ENCODE measurements at places on chromosomes 7 and 10.
A peak's percentile ranks its signal among the peaks of the same experiment; 100 is the strongest.

- DNase-seq, result no peak
These were observed 217.1 kb upstream of the ZMIZ1 start for GRCh38 chr10:78851647-78852046.

- no peak for DNase-seq
These were observed 408.4 kb downstream of the PARD3 start for GRCh38 chr10:34406463-34407323.

- DNase-seq, result no peak
These were observed 34.6 kb downstream of the FRA10AC1 start for GRCh38 chr10:93667795-93668194.

DNA sequence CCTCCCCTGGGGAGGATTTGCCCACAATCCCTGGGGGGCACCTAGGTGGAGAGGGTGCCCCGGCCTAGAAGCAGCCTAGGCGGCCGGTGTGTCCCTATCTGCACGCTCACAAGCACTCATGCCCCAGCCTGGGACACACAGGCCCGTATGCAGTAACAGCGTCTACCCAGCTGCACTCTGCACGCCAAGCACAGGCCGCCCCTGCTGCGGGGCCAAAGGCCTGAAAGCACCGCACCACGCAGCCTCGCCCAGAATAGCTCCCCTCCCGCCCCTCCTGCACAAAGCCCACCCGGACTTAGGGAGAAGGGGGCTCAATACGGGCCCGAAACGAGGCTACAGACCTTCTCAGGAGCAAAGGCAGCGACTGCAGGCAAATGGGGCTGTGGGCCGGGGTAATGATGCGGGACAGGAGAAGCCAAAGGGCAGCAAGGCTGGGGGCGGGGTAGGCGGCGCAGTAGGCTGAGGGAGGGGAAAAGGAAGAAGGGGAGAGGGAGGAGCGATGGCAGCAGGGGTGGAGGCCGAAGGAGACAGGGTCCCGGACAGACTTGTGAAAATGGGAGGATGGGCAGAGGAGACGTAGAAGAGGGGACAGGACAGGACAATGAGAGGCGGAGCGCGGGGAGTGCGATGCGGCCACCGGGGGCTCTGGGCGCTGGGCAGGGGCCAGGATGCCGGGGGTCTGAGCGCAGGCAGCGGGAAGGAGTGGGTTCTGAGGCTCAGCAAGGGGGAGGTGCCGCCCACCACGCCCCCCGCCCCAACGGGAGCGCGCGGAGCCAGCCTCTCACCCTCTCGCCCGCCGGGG is 544 bp downstream of the GPRIN2 start:
- no peak for DNase-seq

- DNase-seq, result no peak
These were observed 60.4 kb upstream of the ADO start for GRCh38 chr10:62744136-62744535.

- DNase-seq, result no peak
These were observed 35.5 kb downstream of the PPP1R3C start for GRCh38 chr10:91597197-91597881.

DNA sequence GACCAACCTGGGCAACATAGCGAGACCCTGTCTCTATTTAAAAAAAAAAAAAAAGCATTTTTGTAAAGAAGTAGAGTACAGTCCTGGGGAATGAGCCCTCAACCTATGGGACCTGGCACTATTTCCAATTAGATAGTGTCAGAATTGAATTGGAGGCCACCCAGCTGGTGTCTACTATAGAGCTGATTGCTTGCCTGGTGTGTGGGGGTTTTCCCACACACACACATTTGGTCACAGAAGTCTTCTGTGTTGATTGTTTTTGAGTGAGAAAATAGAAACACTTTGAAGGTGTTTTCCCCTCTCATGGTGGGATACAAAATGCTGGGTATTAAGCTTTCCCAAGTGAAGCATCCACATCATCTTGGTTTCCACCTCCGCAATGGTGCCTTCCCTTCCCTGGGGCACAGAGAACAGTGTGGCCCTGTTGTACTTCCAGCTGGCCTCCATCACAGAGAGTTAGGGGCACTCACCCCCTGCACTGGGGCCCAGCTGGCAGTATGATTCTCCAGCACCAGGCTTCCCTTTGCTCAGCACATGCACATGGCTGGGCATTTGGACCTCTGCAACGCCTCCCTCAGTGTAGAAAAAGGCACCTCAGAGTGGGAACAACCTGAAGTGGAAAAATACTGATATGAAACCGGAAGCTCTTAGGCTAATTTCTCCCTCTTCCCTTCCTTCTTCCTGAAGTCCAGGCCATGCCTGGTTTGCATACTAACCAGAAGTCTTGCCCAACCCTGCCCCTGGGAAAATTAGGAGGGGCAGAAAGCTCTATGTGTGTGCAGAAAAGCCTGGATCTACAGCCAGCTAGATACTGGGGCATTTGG is 10.7 kb upstream of the NFKB2 start:
- no peak for DNase-seq

DNA sequence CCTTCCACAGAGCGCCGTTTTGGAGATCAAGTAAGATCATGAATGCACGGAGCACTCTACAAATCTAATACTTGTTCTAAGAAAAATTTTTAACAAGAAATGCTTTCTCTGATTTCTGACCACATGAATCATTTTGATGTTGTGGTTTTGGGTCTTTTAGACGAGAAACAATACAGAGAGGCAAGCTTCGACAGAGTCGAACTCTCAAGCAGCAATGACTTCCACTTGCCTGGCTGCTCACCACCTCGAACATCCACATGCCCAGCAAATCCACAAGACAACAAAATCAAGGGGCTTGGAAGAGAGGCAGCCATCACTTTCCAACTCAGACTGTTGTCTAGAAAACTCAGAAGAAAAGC is 69.4 kb upstream of the GSDME start:
- DNase-seq, result no peak

GRCh38 chr7:2048531-2048930 is 184.2 kb downstream of the MAD1L1 start:
- no peak for DNase-seq

- no peak for DNase-seq
These were observed 37.1 kb downstream of the XPNPEP1 start for GRCh38 chr10:109886037-109886780.

GRCh38 chr7:79398138-79398749 is 55.2 kb downstream of the MAGI2 start:
- no peak for DNase-seq

DNA sequence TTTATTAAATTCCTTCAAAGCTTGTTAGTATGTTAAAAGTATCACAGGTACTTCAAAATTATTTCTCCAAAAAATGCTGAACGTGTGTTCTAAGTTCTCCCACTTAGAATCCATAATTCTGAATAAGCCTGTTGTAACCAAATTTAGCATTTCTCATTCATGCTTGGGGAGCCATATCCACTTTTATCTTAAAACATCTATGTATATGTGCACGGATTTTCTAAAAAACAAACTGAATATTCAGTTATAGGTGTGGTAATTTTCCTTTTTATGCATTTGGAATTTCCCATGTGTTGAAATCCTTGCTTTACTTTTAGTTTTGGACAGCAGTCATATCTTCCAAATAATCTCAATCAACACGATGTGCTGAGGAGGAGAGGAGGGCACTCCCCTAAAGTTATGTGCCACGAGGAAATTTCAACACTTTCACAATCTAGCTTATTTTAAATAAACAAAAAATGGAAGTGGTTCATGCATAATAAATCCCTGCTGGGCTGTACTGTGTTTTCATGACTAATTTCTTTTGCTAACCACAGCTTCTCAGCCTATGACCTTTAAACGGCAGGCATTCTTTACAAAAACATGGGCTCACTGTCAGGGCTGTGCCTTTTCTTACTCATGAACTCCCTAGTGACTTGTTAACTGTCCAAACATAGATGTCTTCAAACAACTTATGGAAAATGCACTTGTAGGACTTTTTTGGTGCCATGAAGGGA is 380.3 kb upstream of the SEMA3C start:
- no peak for DNase-seq

DNA sequence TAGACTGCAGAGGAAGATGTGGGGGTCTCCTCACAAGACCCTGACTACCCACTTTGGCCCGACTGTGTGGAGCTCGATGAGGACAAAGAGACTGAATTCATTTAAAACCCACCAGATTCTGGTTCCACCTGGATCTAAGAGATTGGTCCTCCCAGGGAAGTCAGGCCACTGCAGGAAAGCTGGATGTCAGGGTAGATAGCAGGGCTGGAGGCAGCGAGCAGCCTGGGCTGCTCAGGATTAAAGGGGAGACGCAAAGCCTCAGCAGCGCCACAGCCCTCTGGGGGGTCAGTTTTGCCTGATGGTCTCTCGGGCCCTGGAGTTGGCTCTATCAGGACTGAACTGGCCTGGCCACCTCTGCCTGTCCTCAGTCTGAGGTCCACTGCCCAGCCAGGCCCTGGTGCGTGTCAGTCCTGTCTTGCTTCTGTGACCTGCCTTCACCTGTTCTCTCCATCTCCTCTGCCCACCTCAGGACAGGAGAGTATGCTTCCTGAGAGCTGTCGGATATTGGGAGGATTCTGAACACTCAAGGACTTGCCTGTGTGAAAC is 12.2 kb upstream of the KLRG2 start:
- DNase-seq, result no peak

- DNase-seq, result no peak
These were observed 36.2 kb downstream of the WBP1L start for GRCh38 chr10:102779680-102780526.

- DNase-seq, result peak; percentile 28
These were observed 5.6 kb upstream of the MEST start for GRCh38 chr7:130486114-130486953.

DNA sequence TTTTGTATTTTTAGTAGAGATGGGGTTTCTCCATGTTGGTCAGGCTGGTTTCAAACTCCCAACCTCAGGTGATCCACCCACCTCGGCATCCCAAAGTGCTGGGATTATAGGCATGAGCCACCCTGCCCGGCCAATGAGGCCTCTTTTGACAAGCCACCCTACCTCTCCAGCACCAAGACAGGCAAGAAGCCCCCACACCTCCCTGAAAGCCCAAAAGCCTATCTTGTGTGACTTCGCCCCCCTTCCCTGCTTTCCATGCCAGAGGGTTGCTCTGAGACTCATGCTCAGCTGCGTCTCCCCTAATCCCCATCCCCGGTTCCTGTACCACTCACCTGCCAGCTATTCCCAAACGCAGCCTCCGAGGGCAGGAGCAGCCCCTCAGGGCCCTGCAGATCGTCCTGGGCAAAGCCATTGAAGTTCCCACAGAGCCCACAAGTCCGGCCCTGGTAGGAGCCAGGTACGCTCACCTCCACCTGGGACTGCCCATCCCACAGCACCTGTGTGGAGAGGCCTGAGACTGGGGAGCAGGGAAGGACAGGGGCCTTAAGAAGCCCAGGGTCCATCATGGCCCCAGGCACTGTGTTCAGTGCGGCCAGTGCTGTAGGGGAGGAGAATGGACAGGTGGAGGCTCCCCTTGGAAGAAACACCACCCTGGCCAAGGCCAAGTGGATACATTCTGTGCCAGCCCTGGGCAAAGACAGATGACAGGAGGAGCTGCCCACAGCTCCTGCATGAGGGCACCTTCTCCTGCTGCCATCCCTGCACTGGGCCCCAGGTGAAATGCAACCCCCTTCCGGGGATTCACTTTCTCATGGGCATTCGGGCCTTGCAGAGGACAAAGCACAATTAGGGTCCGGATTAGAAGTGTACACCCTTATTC is 15.8 kb downstream of the ATP6V1F start:
- DNase-seq, result no peak

- no peak for DNase-seq
These were observed 51.2 kb upstream of the CFAP46 start for GRCh38 chr10:132993271-132994184.

DNA sequence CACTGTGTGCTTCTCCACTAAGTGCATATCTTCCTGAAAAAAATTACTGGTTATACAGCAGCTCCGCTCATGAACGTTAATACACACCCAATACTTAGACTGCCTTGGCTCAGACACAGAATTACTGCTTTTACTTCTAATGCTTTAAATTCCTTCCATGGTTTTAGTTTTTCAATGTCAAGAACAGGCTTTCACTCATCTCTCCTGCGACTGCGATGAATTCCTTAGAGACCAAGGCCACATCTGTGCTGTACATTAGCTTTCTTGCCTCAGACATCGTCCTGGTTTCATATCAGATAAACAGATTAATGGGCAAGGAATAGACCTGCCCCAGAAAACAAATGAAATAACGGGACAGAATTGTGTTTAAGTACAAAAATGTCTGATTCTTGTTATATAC is 120.2 kb downstream of the CYP26A1 start:
- DNase-seq, result no peak

GRCh38 chr10:120076996-120077706 is 184.6 kb downstream of the SEC23IP start:
- no peak for DNase-seq

GRCh38 chr10:10869592-10869991 is 148.1 kb upstream of the CELF2 start:
- no peak for DNase-seq

DNA sequence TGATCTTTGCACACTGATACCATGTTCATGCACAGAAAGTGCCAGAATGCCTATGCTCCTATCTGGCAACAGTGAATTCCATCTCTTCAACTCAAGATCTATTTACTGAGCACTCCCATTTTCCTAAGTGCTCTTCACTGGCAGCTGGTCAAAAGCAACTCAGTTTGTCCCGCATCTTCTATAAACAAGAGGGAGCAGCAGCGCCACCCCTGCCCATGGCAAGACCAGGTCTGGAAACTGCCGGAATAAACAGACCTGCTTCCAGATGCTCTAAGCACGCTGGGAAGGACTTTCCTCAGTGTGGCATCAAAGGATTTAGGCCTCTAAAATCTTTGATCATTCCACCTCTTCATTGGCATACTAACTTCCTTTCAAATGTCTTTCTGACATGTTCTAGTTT is 104.4 kb upstream of the MACROH2A2 start:
- no peak for DNase-seq

DNA sequence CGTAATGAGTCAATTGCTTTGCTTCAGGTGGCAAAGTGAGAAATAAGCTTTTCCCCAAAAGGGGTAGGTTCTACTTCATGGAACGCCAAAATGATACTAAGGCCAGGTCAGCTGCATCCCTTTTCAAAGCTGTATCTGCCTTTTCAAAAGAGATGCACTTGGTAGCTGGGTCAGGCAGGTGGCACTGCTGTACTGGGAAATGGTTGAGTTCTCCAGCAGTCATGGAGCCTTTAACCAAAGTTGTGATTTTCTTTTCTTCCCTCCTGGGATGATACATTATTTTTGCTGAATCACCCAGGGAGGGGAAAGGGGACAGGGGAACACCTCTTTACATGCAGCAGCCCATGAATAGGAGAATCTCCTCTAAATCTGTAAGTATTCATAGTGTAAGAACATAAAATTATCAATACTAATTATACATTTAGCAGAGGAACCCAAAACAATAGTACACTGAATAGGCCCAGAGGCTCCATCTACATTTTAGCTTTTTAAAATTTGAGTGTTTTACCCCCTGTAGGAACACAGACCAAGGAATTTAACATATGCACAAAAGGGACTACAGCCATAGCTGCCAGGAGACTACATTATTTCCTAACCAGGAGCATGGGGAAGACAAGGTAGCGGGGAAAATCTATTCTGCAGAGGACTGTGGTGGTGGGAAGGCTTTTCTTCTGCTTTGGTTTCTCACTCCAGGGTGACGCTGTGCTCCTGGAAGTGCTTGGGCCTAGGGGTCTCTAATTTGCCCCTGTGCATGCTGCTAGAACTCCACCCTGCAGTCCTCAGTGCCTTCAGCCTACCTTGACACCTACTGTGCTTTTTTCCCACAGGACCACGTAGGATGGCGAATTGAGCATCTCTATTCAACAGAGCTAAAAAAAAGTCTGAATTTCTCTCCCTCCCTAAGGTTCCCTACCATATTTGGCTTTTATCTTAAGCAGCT is 6.4 kb upstream of the GPR22 start:
- peak; percentile 76 for DNase-seq
